ENCODE measurements at places on chromosomes 4 and X. TPM values are rescaled to one million over a fixed set of nuclear protein-coding genes. Genes with fewer than 3 reads are reported as not detected.

The P2RY4 gene
- total RNA-seq = 0.14 TPM

The SLC26A1 gene
- total RNA-seq = not detected

The CHRNA9 gene
- total RNA-seq = not detected

The WDFY3 gene
- 1.9 TPM for total RNA-seq

The CXCL11 gene
- 0.23 TPM for total RNA-seq

The SEPTIN6 gene
- total RNA-seq = 110 TPM

The ADGRG4 gene
- not detected for total RNA-seq

The RTL9 gene
- total RNA-seq = not detected

The CACNA1F gene
- 2.6 TPM for total RNA-seq

The CT47B1 gene
- not detected for total RNA-seq

The MAGEC1 gene
- total RNA-seq = not detected

The POLA1 gene
- total RNA-seq = 49.4 TPM

The TRPC5OS gene
- total RNA-seq = not detected

The VSIG1 gene
- total RNA-seq = 0.18 TPM

The FHL1 gene
- 6.9 TPM for total RNA-seq

The SLC4A4 gene
- total RNA-seq = not detected

The TCP11X2 gene
- total RNA-seq = not detected

The PABPC1L2B gene
- total RNA-seq = not detected

The NALF2 gene
- 0.23 TPM for total RNA-seq

Data from activated naive CD4-positive, alpha-beta T cell treated with anti-CD3 and anti-CD28 coated beads, Interleukin-2, amount 50 U/mL, for 72 hours (primary cell).